ENCODE measurements at places on chromosomes 16 and 17.

DNA sequence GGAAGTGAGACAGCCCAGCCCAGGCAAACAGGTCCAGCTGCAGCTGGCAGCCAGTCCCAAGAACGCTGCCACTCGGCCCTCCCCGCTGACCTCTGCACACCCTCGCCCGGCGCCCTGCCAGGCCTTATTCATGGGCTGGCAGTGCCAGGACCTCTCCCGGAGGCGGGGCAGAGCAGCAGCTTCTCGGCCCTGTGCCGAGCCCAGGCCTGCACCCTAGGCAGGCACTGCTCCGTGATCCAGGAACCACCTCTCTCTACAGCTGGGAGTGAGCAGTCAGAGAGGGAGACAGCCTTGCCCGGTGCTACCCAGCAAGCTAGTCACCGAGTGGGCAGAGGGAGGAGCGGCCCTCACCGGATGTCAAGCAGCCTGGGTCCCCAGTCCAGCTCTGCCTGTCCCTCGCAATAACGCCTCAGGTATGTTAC is 79.9 kb upstream of the CBX4 start:
- H3K27ac ChIP-seq: no peak overlapping the region
- peaks cover 13% of the 10 kb centered on the region for H3K4me1 ChIP-seq
- H3K4me3 ChIP-seq: no peak overlapping the region
- no peak for DNase-seq

- no peak for DNase-seq
- no peaks in the 10 kb centered on the region for H3K36me3 ChIP-seq
- H3K4me3 ChIP-seq: no peak overlapping the region
- H3K4me1 ChIP-seq: peaks cover 26% of the 10 kb centered on the region
- H3K27ac ChIP-seq: no peak overlapping the region
Measured at GRCh38 chr17:19364699-19365498, 2.4 kb upstream of the B9D1 start.

- H3K36me3 ChIP-seq: no peaks in the 10 kb centered on the region
- H3K4me1 ChIP-seq: peaks cover 19% of the 10 kb centered on the region
- no peak for DNase-seq
Measured at GRCh38 chr17:50889528-50890118, 23.5 kb upstream of the TOB1 start.

DNA sequence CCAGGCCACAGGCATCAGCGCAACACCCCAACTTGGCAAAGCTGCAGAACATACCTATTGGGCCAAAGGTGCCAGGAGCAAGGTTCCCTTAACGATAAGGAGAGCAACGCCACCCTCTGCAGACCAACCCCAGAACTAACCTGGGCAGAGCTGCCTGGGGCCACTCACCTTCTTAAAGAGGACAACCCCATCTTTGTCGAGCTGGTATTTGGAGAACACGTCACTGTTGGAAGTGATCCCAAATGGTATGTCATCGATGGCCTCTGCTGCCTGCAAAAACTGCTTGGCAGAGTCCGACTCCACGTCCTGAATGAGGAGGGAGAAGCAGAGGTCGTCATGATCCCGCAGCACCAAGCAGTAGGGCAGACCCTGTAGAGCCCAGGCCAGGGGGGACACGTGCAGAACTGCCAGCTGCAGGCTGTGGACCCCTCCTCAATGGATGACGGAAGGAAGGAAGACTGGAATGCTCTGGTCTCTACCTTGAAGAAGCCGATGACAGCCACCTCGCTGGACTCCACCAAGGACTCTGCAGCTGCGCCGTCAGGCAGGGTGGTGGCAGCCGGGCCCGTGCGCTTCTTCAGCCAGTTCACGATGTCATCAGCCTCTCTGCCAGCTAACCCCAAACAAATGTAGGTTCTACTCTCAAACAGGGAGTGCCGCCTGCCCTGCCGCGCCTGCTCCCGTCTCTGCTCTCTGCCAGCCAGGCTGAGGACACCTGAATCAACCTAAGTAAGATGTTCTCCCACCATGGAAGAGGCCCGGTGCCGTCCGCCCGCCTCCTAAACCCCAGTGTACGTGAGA is 5.2 kb downstream of the P4HB start:
- H3K27ac ChIP-seq: no peak overlapping the region
- H3K36me3 ChIP-seq: peaks cover 30% of the 10 kb centered on the region
- H3K27me3 ChIP-seq: no peaks in the 10 kb centered on the region
- peaks cover 35% of the 10 kb centered on the region for H3K4me1 ChIP-seq
- DNase-seq: no peak
- H3K4me3 ChIP-seq: no peak overlapping the region

- no peak for DNase-seq
- no peaks in the 10 kb centered on the region for H3K27me3 ChIP-seq
- no peaks in the 10 kb centered on the region for H3K4me1 ChIP-seq
Measured at GRCh38 chr17:282000-282911, 70.4 kb downstream of the RPH3AL start.

DNA sequence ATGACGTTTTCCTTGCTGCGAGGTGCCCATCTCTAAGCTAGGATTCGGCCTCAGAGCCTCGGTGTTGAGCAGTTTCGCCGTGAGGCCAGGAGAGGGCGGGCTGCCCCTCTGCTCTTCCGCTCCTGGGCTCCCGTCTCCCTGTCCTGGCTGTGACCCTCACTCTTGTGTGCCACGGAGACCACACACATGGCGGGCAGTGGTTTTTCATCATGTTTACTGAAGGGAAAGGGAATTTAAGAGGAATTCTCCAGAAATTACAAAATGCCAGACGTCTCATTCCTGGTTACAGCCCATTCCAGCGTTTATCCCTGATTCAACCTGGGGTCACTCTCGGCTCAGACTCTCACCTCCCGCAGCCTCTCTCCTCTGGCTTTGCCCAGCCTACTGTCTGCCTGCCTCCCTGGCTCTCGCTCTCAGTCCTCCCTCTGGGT is 96.8 kb upstream of the ELAC2 start:
- no peak overlapping the region for H3K4me3 ChIP-seq
- peaks cover 7% of the 10 kb centered on the region for H3K27me3 ChIP-seq
- no peaks in the 10 kb centered on the region for H3K36me3 ChIP-seq
- DNase-seq: peak; percentile 35
- no peaks in the 10 kb centered on the region for H3K4me1 ChIP-seq
- H3K27ac ChIP-seq: no peak overlapping the region

DNA sequence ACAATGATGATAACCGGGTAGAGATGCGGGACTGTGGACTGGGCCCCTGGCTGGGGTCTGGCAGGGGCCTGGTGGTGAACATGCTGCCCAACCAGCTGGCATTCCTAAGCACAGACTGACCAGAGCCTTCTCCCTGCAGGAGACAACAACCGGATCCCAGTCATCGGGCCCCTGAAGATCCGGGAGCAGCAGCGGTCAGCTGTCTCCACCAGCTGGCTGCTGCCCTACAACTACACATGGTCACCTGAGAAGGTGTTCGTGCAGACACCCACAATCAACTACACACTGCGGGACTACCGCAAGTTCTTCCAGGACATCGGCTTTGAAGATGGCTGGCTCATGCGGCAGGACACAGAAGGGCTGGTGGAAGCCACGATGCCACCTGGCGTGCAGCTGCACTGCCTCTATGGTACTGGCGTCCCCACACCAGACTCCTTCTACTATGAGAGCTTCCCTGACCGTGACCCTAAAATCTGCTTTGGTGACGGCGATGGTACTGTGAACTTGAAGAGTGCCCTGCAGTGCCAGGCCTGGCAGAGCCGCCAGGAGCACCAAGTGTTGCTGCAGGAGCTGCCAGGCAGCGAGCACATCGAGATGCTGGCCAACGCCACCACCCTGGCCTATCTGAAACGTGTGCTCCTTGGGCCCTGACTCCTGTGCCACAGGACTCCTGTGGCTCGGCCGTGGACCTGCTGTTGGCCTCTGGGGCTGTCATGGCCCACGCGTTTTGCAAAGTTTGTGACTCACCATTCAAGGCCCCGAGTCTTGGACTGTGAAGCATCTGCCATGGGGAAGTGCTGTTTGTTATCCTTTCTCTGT is 5.1 kb upstream of the SLC7A6 start:
- no peak overlapping the region for H3K4me3 ChIP-seq
- peaks cover 24% of the 10 kb centered on the region for H3K36me3 ChIP-seq
- no peak for DNase-seq
- H3K27ac ChIP-seq: no peak overlapping the region
- H3K27me3 ChIP-seq: no peaks in the 10 kb centered on the region

- H3K4me3 ChIP-seq: no peak overlapping the region
- no peak overlapping the region for H3K27ac ChIP-seq
- no peak for DNase-seq
Measured at GRCh38 chr17:9343516-9343915, 232.1 kb downstream of the STX8 start.

DNA sequence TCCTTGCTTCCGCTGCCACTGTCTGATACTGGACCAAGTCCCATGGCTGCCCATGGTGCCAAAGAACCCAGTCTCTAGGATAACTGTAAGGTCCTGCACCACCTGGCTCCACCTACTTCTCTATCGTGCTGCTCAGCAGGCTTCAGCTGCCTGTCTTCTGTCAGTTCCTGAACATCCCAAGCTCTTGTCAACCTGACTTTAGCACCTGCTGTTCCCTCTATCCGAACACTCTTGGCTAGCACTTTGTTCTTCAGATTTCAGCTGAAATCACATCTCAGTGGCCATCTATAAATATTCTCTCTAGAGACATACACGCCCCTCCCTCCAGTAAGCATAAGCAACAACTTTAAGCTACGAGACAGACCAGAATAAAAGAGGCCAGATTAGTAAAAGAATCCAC is 15.0 kb upstream of the TMEM101 start:
- H3K27ac ChIP-seq: no peak overlapping the region
- no peaks in the 10 kb centered on the region for H3K27me3 ChIP-seq
- DNase-seq: no peak
- peaks cover 2% of the 10 kb centered on the region for H3K4me1 ChIP-seq

GRCh38 chr17:4263282-4264215 is at the start of gene ANKFY1:
Gene ANKFY1 (minus strand): TSS chr17:4263979. CDS start chr17:4263941, 38 bp downstream.
- peaks cover 20% of the 10 kb centered on the region for H3K4me1 ChIP-seq
- no peaks in the 10 kb centered on the region for H3K27me3 ChIP-seq
- H3K27ac ChIP-seq: peak within 1 kb of the TSS; percentile 77
- H3K4me3 ChIP-seq: peak within 1 kb of the TSS; percentile 92

Measured in liver (tissue), 10 donors.